Endothelial cell (in vitro differentiated cells): ENCODE measurements at places on chromosomes 2 and 18.
A peak's percentile ranks its signal among the peaks of the same experiment; 100 is the strongest.

DNA sequence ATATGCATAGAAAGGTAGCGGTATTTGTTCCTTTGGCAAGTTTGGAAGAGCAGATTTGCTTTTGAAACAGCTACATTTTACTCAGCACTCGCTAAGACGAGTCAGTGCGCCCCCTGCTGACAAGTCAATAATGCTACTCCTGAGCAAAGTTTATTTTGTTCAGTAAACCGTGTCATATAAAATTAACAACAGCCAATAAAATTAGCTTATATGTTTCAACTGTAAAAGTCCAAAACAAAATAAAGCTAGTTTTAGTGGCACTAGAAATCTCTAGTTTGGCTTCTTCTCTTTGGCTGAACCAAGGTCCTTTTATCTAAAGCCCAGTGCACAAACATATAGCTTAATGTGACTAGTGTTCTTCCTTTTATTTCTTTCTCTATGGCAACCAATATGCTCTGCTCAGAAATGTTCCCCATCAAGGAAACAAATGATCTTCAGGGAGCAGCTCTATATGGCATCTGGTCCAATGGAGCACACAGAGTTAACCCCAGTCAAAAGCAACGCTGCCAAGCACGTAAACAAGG lies 4.2 kb upstream of the POU3F3 start:
- H3K27ac ChIP-seq: no peak overlapping the region
- DNase-seq: peak; percentile 81
- H3K4me1 ChIP-seq: peaks cover 38% of the 10 kb centered on the region

DNA sequence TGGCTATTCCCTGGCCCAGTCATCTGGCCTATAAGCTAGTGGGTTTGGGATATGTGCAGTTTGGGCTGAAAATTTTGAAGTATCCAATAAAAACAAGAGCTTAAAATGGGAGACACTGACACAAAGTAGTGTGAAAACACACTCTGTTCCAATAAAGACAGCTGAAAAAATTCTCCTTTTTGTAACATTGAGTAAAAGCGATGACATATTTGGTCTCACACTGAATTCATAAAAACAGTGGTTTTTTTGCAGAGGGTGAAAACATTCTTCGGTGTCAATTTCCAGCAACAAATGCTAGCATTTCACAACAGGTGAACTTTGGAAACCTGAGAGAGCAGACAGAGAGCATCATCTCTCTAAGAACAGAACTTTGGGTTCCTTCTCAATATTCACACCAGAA lies 142.2 kb downstream of the OSR1 start:
- no peak overlapping the region for H3K4me3 ChIP-seq
- H3K27me3 ChIP-seq: no peaks in the 10 kb centered on the region
- no peaks in the 10 kb centered on the region for H3K4me1 ChIP-seq
- DNase-seq: no peak
- H3K36me3 ChIP-seq: no peaks in the 10 kb centered on the region
- H3K27ac ChIP-seq: no peak overlapping the region

DNA sequence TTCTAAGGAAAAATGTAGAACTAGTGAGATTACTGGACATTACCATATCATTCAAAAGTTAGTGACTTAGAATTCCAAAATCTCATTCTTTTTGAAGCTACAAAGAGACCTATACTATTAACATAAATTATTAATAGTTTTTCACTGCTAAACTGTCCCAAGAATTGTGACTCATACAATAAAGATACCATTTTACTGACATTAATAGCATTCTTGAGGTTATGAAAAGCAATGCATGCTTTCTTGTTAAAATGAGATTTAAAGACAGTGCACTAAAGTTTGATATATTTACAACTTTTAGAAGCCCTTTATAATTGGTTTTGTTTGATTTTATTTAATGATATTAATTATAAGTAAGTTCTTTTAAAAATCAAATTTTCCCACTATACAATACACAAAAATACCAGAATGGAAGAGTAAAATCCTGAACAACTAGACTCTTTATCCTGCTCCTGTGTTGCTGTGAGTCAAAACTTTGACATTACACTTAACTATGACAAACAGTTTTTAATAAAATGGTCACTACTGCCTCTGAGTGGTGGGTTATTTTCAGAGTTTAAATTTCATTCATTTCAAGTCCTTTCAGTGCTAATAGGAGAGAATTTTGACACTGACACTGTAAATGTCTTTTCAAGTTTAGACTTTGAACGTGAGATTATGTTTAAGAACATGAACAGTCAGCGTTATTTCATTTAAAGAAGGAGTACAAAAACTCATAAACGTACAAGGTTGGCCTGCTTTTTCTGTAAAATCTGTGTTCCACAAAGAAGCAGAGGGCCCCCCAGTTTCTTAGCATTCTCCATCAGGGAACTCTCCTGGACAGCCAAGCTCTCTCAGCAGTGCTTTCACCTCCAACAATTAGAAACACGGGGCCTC lies 54.5 kb downstream of the FAM124B start:
- no peaks in the 10 kb centered on the region for H3K4me1 ChIP-seq
- H3K36me3 ChIP-seq: peaks cover 3% of the 10 kb centered on the region
- no peaks in the 10 kb centered on the region for H3K27me3 ChIP-seq
- DNase-seq: no peak
- no peak overlapping the region for H3K27ac ChIP-seq

DNA sequence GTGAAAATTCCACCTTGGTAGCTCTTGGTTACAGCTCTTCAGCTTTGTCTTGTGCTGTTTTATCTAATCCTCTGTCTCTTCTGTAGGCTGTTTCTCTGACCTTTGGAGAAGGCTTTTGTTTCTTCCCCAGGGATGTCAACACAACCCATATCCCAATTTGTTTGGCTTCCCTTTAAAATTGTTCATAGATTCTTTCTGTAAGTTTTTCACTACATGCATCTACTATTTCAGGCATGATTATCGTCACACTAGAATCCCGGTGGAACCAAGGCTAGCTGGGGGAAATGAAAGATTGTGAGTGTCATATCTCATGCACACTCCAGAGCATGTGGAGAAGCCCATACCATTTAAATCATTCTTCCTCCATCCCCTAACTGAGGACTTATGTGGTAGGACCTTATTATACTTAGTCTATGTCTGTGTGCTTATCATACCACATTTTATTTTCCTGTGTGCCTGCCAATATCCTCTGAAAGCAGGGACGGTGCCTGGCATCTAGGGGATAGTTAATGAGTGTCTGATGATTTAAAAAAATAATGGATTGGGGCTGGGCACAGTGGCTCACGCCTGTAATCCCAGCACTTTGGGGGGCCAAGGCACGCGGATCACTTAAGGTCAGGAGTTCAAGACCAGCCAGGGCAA lies 59.9 kb downstream of the CRIM1 start:
- no peak for DNase-seq
- peaks cover 91% of the 10 kb centered on the region for H3K4me1 ChIP-seq
- no peak overlapping the region for H3K27ac ChIP-seq
- H3K27me3 ChIP-seq: peaks cover 7% of the 10 kb centered on the region
- peaks cover 30% of the 10 kb centered on the region for H3K36me3 ChIP-seq

GRCh38 chr2:114659880-114660279 lies 217.4 kb downstream of the DPP10 start:
- H3K36me3 ChIP-seq: no peaks in the 10 kb centered on the region
- no peak overlapping the region for H3K4me3 ChIP-seq
- H3K4me1 ChIP-seq: peaks cover 11% of the 10 kb centered on the region
- H3K27ac ChIP-seq: no peak overlapping the region

- no peaks in the 10 kb centered on the region for H3K27me3 ChIP-seq
- DNase-seq: no peak
- H3K36me3 ChIP-seq: no peaks in the 10 kb centered on the region
- H3K27ac ChIP-seq: no peak overlapping the region
- no peak overlapping the region for H3K4me3 ChIP-seq
- H3K4me1 ChIP-seq: peaks cover 4% of the 10 kb centered on the region
These were observed 75.4 kb downstream of the CSRNP3 start for GRCh38 chr2:165544897-165545296.

GRCh38 chr18:24214144-24214543 lies 75.3 kb downstream of the CABYR start:
- H3K36me3 ChIP-seq: no peaks in the 10 kb centered on the region
- no peaks in the 10 kb centered on the region for H3K27me3 ChIP-seq
- H3K4me3 ChIP-seq: no peak overlapping the region

- no peak overlapping the region for H3K27ac ChIP-seq
- no peak for DNase-seq
- H3K36me3 ChIP-seq: no peaks in the 10 kb centered on the region
These were observed 142.0 kb upstream of the UNC80 start for GRCh38 chr2:209629597-209629996.

- no peak overlapping the region for H3K4me3 ChIP-seq
- H3K27me3 ChIP-seq: no peaks in the 10 kb centered on the region
- no peaks in the 10 kb centered on the region for H3K36me3 ChIP-seq
These were observed 243.7 kb downstream of the TDRD15 start for GRCh38 chr2:21367421-21367820.

GRCh38 chr2:57549642-57550102 lies 496.9 kb upstream of the VRK2 start:
- no peak for DNase-seq
- H3K36me3 ChIP-seq: no peaks in the 10 kb centered on the region
- no peak overlapping the region for H3K27ac ChIP-seq
- H3K27me3 ChIP-seq: no peaks in the 10 kb centered on the region
- H3K4me1 ChIP-seq: peaks cover 2% of the 10 kb centered on the region

GRCh38 chr2:12119841-12120240 lies 373.4 kb downstream of the LPIN1 start:
- no peaks in the 10 kb centered on the region for H3K4me1 ChIP-seq
- H3K36me3 ChIP-seq: no peaks in the 10 kb centered on the region
- H3K27me3 ChIP-seq: no peaks in the 10 kb centered on the region
- no peak overlapping the region for H3K27ac ChIP-seq

GRCh38 chr2:24820175-24820513 lies 26.9 kb downstream of the CENPO start:
- peaks cover 41% of the 10 kb centered on the region for H3K36me3 ChIP-seq
- H3K27me3 ChIP-seq: peaks cover 1% of the 10 kb centered on the region
- no peak overlapping the region for H3K4me3 ChIP-seq
- no peak overlapping the region for H3K27ac ChIP-seq
- H3K4me1 ChIP-seq: peaks cover 12% of the 10 kb centered on the region

DNA sequence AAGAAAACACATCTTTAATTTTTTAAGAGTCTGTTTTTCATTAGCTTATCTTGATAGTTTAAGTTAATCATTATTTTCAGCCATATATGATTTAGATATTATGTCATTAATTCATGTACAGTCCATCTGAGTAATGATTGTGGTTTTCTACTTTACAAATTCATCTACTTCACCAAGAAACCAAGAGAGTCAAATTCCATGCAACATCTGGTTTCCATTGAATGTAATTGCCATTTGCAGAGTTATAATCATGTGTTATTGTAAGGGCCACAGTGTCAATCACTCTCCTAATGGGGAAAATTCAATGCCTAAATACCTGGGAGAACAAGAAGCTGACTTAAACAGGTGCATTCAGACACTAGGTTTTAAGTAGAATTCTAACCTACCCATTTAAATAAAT lies 217.2 kb upstream of the OSR1 start:
- DNase-seq: no peak
- no peak overlapping the region for H3K27ac ChIP-seq
- peaks cover 36% of the 10 kb centered on the region for H3K4me1 ChIP-seq
- H3K27me3 ChIP-seq: no peaks in the 10 kb centered on the region

GRCh38 chr2:186125625-186126024 lies 360.4 kb upstream of the ZC3H15 start:
- H3K4me1 ChIP-seq: peaks cover 15% of the 10 kb centered on the region
- DNase-seq: no peak
- no peak overlapping the region for H3K4me3 ChIP-seq
- no peak overlapping the region for H3K27ac ChIP-seq

DNA sequence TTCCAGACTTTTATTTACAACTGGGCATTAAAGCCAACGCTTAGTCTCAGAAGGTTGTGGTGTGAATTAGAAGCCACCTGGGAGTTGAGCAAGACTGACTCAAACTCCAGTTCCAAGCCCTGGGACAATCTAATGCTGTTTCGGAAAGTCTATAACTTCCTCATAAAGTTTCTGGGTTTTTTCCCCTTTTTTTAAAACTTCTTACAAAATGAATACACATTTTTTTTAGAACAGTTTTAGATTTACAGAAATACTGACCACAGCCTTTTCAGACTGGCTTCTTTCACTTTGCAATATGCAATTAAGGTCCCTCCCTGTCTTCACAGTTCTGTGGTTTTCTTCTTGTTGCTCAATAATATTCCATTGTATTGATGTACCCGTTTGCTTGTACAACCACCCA lies 115.9 kb upstream of the TWIST2 start:
- H3K4me3 ChIP-seq: no peak overlapping the region
- no peak overlapping the region for H3K27ac ChIP-seq
- no peaks in the 10 kb centered on the region for H3K27me3 ChIP-seq
- no peaks in the 10 kb centered on the region for H3K4me1 ChIP-seq

GRCh38 chr18:67359873-67360838 lies 156.4 kb downstream of the DSEL start:
- H3K27me3 ChIP-seq: no peaks in the 10 kb centered on the region
- DNase-seq: no peak
- H3K27ac ChIP-seq: no peak overlapping the region
- H3K4me3 ChIP-seq: no peak overlapping the region

DNA sequence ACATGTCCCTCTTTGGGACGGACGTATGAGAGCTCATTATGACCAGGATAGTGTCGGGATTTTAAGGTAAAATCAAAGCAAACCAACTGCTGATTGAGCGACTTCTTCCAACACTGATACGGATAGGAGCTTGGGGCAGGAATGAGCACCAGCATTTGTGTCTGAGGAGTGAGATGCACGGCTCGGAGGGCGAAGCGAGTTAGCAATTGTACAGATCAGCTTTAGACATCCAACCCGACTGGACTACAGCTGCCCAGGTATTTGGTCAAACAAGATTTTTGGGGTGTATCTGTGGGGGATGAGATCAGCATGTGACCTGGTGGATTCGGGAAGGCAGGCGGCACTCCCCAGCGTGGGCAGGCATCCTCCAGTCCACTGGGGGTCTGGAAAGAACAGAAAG lies 76.1 kb downstream of the NDUFA10 start:
- peaks cover 5% of the 10 kb centered on the region for H3K4me1 ChIP-seq
- H3K27me3 ChIP-seq: no peaks in the 10 kb centered on the region
- no peak overlapping the region for H3K4me3 ChIP-seq

GRCh38 chr2:205811387-205811786 lies 129.1 kb downstream of the NRP2 start:
- DNase-seq: no peak
- H3K4me1 ChIP-seq: peaks cover 11% of the 10 kb centered on the region
- H3K4me3 ChIP-seq: no peak overlapping the region
